ENCODE measurements at places on chromosomes 4 and X.

GRCh38 chr4:122739174-122739573 lies 6.7 kb downstream of the BBS12 start:
- no peak for DNase-seq

DNA sequence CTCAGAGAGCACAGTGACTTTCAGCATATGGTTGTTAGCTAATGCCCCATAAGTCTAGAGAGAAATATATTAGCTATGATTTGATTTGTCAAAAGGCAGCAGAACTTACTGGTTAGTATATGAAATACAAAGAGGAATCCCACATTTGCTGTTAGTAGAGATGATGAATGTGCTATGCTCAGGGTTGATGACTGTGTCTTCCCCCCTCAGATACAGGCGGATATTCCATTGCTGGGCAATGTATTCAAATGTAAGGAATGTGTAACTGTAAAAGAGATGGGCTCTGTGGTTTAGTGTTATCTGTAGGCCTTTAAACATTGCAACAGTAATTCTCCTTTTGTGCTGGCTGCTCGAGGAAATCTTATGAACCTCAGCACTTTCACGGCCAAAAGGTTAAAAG lies 528.9 kb upstream of the ARX start:
- DNase-seq, result no peak

GRCh38 chrX:314781-315595 lies 3.6 kb downstream of the GTPBP6 start:
- DNase-seq, result no peak

DNA sequence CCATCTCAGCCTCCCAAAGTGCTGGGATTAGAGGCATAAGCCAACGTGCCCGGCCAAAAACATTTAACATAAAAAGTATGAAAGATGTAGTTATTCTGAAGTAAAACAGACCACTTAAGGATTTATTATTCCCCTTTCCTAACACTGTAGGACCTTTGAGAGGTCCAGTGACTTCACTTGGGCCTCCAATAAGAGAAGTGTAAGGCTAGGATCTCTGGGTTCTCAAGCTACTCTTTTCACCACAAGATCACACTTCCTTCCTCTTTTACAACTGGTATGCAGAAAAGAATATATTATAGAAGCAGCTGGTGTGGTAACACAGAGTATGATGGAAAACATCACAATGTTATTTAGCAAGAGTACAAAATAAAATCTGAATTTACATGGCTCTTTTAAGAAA lies 30.2 kb upstream of the CCNG2 start:
- no peak for DNase-seq

GRCh38 chrX:32170481-32170880 lies 1040.9 kb downstream of the DMD start:
- DNase-seq, result no peak

GRCh38 chr4:147773261-147774184 lies 41.6 kb downstream of the ARHGAP10 start:
- DNase-seq, result no peak

GRCh38 chr4:158870282-158870625 lies 101.4 kb downstream of the FNIP2 start:
- no peak for DNase-seq

DNA sequence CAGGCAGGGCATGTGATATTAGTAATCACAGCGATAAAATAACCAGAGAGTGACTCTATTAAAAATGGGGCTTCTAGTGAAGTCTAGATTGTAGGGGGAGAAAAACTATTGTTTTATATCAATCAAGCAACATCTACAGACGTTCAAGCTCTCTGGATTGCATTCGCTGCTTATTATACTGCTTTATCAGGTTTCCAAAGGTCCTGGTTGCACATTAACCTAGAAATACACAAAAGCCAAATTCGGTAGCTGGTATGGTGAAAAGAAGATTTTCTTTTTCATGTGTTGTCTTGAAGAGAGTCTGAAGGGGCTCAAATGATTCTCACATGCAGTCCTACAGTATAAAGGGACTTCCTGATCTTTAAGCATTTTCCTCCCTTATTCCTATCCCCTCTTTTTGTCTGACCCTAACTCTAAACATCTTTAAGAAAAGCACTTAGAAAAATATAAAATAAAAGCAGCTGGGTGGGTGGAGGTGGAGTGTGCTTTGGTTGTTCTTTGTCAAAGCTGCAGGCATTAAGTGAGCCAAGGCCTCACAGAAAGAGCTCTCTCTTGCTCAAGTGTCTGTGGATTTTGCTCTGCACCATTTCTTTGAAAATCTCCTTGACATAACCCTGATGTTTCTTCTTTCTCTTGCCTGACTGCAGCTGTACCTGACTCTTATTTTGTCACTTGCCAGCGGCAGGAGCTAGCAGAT lies 46.1 kb downstream of the MID1IP1 start:
- no peak for DNase-seq

DNA sequence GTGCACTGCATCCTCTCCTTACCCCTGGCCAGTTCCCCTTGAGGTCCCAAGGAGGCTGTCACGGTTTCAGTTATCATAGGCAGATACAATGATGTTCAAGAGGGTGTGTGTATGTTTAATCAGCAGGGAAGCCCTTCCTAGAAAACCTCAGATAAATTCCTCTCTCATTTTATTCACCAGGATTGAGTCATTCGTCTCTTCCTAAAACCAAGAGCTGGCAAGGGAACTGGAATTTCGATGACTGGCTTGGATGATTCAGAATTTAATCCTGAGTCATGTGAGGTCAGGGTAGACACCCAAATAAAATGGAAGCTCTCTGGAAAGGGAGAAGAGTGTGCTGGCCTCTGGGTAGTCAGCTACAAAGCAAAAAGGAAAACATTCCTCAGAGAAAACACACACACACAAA lies 106.2 kb upstream of the RAPGEF2 start:
- no peak for DNase-seq

DNA sequence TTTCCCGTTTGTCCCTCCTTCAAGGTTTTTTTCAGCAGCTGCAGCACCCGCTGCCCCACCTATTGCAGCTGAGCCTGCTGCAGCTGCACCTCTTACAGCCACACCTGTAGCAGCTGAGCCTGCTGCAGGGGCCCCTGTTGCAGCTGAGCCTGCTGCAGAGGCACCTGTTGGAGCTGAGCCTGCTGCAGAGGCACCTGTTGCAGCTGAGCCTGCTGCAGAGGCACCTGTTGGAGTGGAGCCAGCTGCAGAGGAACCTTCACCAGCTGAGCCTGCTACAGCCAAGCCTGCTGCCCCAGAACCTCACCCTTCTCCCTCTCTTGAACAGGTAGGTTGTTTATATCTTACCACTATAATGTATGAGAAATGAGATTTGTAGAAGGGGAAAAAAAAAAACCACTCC lies 4.5 kb downstream of the PRR27 start:
- DNase-seq, result no peak

- DNase-seq, result no peak
Observed at GRCh38 chrX:107736781-107737531, 38.6 kb downstream of the TSC22D3 start.

DNA sequence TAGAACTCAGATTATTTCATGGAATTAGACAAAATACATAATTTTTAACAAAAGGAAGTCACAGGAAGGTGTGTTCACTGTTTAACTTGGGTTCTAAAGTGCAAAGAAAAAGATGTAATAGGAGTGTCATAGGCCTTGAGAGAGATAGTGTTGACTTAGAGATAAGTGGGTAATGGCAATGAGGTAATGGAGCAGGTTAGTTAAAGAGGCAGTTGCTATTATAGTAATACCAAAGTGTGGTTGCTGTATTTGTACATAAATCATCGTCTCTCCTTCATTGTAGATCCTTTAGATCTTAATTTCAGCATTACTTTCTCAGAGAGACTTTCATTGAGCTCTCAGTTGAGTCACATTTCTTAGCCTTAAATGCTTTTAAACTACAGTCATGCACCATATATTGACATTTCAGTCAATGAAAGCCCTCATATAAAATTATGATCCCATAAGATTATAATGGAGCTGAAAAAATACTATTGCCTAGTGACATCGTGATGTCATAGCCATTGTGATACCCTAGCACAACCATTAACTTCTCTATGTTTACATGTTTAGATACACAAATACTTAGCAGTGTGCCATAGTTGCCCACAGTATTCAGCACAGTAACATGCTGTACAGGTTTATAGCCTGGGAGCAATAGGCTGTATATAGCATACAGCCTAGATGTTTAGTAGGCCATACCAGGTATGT lies 245.4 kb downstream of the ADGRL3 start:
- no peak for DNase-seq

GRCh38 chr4:69490271-69490670 lies 5.4 kb downstream of the UGT2B4 start:
- DNase-seq, result no peak

- no peak for DNase-seq
Observed at GRCh38 chrX:44489515-44489914, 53.1 kb downstream of the FUNDC1 start.

GRCh38 chr4:124178449-124179021 lies 534.0 kb downstream of the ANKRD50 start:
- no peak for DNase-seq

DNA sequence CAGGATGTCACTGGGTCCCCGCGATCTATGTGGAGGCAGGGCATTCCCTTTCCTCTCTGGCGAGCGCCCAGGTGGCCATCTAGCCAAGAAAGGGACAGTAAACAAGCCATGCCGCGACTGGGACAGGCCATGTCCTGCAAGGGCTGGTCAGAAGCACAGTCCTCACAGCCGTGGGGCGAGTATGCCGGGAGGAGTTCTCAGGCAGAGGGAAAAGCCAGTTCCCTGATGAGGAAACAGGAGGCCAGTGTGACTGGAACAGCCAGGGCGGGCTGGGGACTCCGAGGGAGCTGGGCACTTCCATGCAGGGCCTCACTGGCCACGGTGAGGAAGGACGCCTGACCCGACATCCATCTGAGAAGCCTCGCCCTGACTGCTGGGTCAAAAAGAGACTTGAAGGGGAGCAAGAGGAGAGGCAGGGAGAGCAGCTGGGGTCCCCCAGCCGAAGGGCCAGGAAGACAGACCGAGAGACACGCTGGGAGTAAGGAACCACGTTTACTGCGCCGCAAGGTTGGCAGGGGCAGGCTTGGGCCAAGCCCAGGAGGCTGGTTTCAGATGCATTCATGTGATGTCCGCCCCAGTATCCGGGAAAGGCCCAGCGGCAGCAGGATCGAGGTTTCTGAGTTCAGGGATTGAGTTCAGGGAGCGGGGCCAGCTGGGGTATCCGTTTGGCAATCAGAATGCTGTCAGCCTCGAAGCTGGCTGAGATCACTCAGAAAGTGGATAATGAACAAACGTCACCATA lies 15.0 kb downstream of the CFAP99 start:
- no peak for DNase-seq

DNA sequence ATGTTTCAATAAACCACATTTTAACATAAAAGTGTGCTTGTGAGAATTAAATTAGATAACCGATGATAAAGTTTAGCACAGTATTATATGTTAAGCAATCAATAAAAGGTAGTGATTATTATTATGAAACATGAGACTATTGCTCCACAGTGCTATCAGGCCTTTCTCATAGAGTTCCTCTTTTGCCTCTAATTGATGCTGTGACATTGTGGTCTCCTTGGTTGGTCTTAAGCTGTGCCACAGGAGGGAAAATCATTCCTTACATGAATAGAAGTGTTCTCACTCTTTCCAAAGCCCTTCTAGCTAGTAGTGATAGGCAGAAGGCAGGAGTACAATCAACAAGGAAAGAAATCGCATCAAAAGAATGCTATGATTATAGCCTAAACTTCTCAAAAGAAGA lies 9.2 kb upstream of the PDHA2 start:
- no peak for DNase-seq

DNA sequence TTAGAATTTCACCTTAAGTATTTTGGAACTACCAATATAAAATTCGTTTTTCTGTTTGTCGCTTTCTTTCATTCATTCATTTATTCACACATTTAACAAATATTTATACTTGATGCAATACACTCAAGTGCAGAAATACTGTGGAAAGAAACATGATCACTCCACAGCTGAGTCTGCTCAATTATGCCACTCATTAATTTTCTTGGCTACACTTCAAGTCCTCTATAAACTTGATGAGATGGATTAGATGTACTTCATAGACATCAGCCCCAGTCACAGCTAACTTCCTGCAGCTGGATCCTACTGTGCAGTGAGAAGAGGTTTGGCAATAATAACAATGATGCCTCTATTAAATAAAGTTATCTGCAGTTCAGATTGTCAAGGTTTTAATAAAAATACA lies 208.1 kb downstream of the PDGFC start:
- DNase-seq, result peak; percentile 60

DNA sequence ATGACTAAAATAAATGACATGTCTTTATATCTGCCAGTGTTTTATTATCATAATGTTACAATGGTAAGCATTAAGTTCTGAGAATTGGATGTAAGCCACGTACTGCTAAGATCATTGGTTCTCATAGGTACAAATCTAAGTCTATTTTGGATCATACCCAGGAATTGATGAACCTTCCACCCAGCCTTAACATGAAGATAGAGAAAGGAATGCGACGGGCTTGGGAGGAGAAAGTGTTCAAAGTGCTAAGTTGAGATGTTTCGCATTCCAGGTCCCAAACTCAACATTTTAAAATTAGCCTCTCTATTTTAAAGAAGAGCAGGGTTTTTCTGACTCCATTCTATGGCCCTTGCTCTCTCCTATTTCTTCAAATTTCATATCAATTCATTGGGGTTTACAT lies 54.9 kb upstream of the FRAS1 start:
- DNase-seq, result no peak

DNA sequence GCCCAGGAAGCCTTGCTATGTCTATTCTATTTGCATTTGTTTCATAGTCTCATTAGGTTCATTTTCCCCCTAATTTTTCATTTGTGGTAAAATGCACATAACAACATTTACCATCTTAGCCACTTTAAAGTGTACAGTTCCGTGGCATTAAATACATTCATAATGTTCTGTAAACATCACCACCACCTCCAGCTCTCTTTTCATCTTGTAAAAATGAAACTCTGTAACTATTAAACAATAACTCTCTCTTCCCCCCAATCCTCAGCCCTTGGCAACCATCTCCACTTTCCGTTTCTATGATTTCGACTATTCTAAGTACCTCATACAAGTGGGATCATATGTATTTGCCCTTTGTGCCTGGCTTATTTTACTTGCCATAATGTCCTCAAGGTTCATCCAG lies 19.9 kb downstream of the ARHGEF38 start:
- no peak for DNase-seq

GRCh38 chr4:142128529-142128928 lies 492.1 kb downstream of the IL15 start:
- DNase-seq, result peak; percentile 23

DNA sequence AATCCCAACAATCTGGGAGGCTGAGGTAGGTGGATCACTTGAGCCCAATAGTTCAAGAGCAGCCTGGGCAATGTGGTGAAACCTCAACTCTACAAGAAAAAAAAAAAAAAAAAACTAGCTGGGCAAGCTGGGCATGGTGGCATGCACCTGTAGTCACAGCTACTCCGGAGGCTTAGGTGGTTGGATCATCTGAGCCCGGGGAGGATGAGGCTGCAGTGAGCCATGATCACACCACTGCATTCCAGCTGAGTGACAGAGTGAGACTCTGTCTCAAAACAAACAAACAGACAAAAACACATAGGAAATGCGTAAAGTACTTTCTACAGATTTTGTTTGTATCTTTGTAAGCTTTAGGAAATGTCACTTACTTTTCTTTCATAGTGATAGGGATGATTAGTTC lies 307.2 kb upstream of the NR3C2 start:
- no peak for DNase-seq

DNA sequence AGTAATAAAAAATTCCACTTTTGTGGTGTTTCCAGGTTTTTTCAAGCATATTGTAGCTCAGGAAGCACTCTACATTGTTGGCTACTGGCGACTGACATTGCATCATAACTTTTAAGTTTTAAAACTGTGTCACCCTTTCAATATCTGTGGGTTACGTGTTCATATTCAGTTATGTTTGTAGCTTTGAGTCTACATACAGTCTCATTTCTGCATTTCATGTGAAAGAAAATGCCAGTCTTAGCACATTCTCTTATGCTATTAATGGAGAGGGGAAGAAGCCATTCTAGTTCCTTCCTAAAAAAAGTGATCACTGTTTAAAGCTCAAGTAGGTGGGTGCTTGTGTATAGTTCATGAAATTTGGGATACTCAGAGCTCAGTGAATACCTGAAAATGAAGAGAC lies 38.1 kb downstream of the DIAPH2 start:
- no peak for DNase-seq
